ENCODE measurements at places on chromosomes 16 and 17.

GRCh38 chr16:11136600-11136999, 119.4 kb downstream of the SOCS1 start:
- no peak for DNase-seq

DNA sequence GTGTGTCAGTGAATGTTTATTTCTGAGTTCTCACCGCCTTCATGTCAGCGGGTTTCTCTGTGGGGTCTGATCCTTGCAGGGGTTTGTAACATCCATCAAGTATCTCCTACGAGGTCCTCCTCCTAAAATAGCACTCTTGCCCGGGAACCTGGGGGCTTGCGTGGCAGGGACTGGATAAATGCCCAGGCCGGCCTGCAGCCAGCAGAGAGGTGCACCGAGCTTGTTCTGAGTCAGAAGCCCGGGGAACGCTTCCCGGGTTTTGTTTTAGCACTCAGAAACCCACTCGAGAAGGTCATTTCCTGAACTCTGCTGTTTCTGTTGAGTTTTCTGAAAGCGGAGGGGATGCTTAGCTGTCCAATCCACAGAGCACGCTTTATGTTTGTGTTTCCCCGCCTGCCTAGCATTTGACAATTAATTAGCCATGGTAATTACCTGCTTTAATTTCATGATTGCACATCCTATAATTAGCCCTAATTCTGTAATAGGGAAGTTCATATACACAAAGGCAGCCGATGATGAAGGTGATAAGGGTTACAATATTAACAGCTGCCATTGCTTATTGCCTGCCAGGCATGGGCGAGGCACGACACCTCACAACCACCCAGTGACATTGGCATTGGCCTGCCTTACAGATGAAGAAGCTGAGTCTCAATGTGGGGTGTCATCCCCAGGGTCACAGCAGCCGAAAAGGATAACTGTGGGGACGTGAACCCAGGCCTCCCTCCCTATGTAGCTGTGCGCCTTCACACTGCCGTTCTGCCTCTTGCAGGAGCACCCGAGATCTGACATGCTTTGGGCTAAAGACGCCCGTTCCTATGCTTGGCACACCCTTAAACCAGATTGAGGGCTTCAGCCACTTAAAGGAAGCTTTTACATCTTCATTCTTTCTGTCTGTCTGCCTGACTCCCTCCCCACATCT, 333.1 kb downstream of the CPPED1 start:
- DNase-seq, result no peak

- no peak for DNase-seq
These were observed 25.8 kb upstream of the CPNE2 start for GRCh38 chr16:57066625-57067024.

GRCh38 chr16:89365044-89365467, 125.3 kb downstream of the ANKRD11 start:
- DNase-seq, result no peak

- no peak for DNase-seq
These were observed 9.5 kb downstream of the KRT32 start for GRCh38 chr17:41457676-41458075.

- DNase-seq, result no peak
These were observed 27.1 kb upstream of the DBNDD1 start for GRCh38 chr16:90046122-90046970.

- DNase-seq, result no peak
These were observed 11.1 kb downstream of the CANT1 start for GRCh38 chr17:78998311-78999055.

- DNase-seq, result no peak
These were observed 38.0 kb downstream of the TTC19 start for GRCh38 chr17:16037636-16038035.

DNA sequence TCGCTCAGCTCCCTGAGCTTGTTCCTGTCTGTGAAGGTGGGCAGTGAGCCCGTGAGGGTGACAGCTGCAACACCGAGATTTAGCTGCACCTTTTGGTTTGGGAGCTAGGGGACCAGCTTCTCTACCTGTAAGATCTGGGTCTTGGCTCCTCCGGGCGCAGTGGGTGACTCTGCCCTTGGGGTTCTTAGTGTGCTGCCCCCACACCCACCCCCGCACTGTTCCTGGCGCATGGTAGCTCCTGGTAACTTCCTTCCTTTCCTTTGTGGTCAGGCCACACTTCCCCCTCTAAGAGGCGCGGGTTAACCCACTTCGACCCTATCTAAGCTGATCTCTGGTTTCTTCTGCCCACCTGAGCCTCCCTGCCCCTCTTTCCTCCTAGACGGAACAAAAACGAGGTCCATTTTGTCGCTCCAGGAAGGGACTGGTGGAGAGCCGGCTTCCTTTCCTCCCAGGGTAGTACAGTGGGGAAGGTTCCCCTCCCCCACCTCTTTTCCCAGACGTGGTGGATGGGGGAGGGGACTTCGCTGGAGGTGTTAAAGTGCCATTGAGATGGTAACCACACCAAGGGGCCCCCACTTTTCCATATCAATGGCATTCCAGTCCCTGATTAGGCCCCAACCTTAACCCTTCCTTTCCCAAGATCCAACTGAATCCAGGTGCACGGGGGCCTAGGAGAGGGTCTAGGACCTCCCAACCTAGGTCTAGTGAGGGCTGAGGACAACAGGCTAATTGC, 4.6 kb upstream of the CLDN9 start:
- no peak for DNase-seq

- DNase-seq, result peak; percentile 76
These were observed 1.5 kb upstream of the MAF start for GRCh38 chr16:79601931-79602627.

GRCh38 chr17:21211825-21212479, 2.0 kb downstream of the TMEM11 start:
- DNase-seq, result no peak

DNA sequence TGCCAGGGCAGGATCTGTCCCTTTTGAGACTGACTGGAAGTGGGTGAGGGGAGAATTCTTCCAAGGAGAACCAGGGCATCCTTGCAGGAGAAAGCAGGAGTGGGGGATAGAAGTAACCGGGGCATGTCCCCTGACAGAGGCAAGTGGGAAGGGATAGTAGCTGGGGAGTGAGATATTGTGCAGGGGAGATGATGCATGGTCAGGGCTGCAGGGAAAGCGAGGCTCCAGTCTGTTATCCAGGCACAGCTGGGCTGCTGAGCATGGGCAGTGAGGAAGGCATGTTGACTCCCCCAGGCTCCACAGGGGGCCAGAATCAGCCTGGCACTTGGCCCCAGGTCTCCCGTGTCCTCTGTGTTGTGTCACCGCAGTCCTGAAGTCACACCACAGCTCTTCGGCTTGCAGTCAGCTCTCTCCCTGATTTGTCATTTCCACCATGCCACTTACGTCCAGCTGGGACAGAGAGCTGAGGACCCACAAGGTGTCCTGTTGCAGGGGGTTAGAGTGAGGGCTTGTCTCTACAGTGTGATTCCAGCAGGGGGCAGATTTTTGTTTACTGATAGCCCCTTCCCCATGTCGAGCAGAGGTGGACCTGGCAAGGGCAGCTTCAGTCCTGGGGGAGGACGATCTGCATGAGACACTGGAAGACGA, 40.9 kb downstream of the B9D1 start:
- DNase-seq, result no peak

- DNase-seq, result no peak
These were observed 7.2 kb downstream of the UBFD1 start for GRCh38 chr16:23564575-23565363.

DNA sequence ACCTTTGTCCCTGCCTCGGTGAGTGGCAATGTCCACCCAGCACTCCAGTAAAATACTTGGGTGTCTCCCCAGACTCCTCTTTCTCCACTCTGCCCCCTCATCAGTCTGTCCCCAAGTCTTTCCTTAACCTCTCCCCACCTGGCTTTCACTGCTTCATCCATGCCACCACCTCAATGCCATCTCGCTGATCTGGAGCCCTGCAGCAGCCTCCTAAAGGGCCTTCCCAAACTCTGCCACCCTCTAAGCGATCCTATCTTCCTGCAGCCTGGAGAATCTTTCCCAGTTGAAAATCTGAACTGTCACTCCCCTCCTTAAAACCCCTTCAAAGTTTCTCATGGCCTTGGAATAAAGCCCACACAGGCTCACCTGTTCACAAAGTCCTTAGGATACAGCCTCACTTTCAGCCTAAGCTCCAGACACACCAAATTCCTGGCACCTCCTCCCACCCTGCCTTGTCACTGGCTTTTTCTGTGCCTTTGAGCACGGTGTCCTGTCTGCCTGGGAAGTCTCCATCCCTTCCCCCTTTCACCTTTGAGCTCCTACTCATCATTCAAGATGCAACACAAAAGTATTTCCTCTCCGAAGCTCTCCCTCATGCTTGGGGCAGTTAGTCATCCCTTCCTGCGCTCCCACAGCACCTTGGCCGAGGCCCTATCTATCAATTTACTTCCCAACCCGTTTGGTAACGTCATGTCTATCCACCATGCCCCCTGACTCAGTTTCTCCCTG, 2.8 kb downstream of the WNK4 start:
- no peak for DNase-seq

GRCh38 chr16:72264771-72265170, 92.8 kb upstream of the PMFBP1 start:
- DNase-seq, result no peak

DNA sequence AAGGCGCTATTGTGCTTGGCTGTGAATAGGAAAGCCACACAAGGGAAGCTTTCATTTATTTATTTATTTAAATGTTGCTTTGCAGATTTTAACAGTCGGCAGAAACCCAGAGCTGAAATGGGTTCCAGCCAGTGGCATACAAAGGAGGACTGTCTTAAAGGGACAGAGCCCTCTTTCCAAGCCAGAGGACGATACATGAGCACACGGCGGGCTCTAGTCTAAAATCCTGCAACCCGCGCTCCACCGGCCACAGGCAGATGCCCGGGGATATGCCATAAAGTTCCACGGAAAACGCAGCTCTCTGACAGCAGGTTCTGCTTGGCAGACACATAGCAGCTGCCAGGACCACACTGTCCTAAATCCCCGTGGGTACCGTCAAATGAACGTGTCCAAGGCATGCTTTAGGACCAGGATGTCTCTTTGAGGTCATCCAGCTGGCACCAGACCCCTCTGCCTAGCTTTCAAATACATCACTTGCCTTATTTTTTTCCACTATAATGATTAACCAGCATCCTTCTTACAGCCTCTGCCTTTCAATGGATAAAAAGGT, 64.6 kb downstream of the CYTH1 start:
- DNase-seq, result no peak

DNA sequence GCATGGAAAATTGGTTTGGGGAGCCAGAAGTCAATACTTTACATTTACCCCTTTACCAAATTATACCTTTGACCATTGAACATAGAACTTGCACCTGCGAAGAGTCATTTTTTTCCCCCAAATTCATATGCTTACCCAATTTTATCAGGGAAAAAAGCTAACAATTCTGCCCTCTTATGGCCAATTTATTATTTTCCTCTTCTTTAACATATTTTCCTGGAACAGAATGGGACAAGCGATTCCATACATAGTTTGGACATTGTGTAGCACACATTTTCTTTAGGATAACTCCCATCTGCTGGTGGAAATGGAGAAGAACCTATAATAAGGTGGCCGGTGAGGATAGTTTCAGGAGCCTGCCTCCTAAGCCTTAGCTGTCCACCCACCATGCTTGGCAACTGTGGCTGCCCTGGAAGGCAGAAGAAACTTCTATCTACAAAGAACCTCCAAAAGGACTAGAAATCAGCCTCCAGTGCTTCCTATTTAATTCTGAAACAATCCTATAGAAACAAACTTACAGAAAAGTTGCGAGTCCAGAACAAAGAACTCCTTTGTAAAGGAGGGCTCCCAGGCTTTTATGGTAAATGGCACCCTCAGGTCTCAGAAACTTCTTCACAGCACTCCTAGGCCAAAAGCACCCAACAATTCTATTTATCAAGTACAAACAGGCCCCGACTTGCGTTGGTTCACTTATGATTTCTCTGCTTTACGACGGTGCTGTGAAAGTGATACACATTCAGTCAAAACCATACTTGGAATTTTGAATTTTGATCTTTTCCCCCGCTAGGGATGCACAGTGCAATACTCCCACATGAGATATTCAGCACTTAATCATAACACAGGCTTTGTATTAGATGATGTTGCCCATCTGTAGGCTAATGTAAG, 64.1 kb upstream of the CACNG4 start:
- DNase-seq, result no peak

- no peak for DNase-seq
These were observed 525.2 kb upstream of the GOT2 start for GRCh38 chr16:59259074-59259949.

- no peak for DNase-seq
These were observed 44.0 kb upstream of the AKTIP start for GRCh38 chr16:53546988-53547391.

GRCh38 chr16:2343211-2343610, 2.7 kb upstream of the ABCA3 start:
- DNase-seq, result no peak

DNA sequence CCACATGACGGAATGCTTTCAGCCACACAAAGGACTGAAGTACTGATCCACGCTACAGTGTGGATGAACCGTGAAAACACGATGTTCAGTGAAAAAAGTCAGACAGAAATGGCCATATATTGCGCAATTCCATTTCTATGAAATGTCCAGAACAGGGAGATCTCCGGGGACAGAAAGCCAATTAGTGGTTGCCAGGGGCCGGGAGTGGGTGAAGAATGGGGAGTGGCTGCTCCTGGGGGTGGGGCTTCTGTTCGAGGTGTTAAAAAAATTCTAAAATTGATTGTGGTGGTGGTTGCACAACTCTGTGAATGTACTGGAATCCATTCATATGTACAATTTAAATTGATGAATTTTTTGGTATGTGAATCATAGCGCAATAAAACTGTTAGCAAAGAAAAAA, 154.8 kb upstream of the HSBP1 start:
- DNase-seq, result no peak
